Endothelial cell of umbilical vein (primary cell): ENCODE measurements at places on chromosomes 4 and X.
A peak's percentile ranks its signal among the peaks of the same experiment; 100 is the strongest.

DNA sequence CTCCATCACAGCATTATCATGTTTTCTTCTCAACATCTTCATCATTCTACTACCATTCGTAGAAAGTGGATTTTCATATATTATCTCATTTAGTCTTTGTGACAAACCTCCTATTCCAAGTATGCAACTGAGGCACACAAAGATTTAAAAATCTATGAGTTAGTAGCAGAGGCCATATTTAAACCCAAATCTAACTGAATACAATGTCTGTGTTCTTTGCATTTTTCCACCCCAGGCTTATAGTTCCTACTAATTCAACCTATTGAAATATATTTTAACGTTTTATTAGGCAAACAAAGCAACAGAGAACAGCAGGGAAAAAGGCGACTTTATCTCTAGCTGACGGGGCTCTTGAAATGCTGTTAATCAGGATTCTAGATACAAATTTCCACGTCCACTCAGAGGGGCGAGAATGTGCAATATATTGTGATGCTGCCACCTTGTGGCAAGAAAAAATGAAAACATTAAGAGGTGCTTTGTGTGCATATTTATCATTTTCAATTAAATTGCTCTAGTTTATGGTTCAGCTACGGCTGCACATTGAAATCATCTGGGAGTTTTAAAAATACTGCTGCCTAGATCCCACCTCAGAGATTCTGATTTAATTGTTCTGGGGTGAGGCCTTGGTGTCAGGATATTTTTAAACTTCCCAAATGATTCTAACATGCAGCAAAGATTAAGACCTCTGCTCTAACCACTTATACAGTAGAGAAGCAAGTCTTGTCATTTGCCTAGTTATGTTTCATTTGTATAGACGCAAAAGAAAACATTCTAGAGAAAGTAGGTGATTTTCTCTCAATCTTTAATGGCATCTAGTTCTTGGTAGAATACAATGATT, 315.9 kb downstream of the MAPK10 start:
- DNase-seq = peak; percentile 77

DNA sequence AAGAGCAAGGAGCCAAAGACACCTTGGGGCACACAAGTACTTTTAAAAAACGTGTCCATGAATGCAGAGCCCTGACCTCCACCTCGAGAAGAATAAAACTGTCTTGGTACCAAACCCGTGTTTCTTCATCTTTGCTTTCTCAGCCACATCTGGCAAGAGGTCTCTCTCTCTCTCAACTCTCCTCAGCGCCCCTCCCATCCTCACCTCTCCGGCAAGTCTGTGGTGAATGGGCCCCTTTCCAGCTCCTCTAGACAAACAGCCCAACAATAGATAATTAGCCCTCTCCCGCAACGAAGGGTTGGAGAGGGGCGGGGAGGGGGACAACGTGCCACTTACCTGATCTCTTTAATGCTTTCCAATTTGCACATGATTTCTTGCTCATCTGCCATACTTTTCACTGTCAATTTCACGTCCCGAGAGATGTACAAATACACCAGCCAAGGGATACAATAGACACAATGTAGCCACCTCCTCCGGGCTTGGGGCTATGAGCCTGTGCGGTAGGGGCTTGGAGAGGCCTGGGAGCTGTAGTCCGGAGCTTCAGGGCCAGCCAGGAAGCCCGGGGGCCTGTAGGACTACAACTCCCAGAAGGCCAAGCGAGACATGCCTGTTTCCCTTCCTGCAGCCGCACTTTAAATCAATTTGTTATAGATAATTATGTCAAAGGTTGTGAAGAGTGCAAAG, at the start of gene ZC4H2:
ZC4H2 (minus strand) TSS at position 462 of the 684 bp plus-strand sequence; CDS start at position 389, 73 bp downstream.
- DNase-seq = peak; percentile 81

DNA sequence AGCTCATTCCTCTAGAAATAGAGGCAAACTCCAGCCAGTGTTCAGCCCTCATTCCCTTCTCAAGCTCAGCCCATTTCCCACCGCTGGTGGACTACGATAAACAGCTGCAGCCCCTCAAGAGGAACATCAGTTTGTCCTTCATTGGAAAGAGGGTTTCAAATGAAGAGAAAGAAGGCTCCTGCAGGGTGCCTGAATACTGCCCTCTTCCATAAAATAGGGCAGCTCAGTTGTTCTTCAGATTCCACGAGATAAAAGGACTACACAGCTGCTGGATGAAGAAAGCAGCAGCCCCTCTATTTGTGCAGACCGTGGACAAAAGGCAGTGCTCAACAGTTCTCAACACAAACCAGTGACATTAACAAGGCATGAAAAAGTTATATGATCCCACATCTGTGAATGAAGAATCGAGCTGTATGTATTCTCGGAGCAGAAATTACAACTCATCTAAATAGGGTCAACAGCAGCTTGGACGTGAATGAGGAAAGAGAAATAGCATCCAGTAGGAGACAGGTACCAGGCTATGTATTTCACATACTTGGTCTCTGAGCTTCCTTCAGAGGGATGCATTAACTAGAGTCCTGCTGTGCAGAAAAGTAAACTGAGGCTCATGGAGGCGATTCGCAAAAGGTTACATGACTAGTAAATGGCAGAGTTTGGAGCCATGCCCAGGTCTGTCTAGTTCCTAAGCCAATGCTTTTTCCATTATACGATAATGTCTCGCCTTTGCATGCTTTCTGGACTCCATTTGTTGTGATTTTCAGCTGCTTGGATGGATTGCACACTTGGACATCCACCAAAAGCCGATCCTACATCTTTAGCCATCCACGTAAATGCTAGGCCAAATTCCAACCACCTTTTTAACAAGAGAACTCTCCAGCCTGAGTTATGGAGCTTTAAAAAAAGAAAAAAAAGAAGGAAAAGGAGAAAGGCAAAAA, 301.2 kb upstream of the PPARGC1A start:
- DNase-seq = no peak

GRCh38 chr4:123520325-123520724, 123.7 kb downstream of the SPRY1 start:
- no peak for DNase-seq

DNA sequence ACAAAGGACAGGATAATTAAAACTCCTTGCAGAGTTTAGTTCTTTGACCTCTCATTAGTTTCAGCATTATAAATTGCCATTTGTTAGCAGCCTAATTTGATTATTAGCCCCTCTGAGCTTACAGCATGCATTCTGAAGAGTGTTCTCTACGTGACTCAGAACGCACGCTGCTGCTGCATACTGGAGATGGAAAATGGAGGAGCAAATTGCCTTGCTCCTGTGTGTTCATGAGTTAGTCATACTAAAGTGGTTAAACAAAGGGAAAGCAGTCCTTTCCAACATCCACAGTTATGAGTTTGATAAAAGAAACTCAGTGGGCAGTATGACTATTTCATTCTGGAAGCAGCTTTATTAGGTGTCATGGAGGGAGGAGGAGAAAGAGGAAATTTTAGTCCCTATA, 922.5 kb downstream of the RPA4 start:
- DNase-seq = no peak

- no peak for DNase-seq
Observed at GRCh38 chrX:3627594-3627993, 85.9 kb downstream of the PRKX start.

GRCh38 chrX:69173906-69174305, 8.7 kb upstream of the PJA1 start:
- no peak for DNase-seq

DNA sequence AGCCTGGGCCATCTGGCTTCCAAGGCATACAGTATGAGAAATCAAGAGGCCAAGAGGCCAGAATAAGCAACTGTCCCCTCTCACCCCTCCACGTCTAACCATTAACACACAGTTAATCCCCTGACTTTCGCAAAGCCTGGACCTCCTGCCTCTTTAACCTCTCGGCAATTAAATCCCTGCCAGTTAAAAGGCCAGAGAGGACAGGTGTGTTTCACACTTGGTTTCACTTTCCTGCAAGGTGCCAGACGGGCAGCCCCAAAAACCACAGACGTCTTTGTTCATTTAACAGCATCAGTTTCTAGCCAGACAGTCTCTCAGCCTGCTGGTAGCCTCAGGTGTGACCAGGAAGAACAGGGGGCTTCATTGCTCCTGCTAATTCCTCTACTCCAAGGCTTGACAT, 91.1 kb upstream of the KIT start:
- no peak for DNase-seq

- DNase-seq = no peak
Observed at GRCh38 chr4:7531640-7531994, 96.9 kb upstream of the PSAPL1 start.

- no peak for DNase-seq
Observed at GRCh38 chrX:14590216-14590615, 60.9 kb downstream of the GLRA2 start.

GRCh38 chr4:173450281-173450680, 51.4 kb upstream of the SCRG1 start:
- no peak for DNase-seq
